ENCODE measurements at places on chromosomes 7 and 10. TPM values are rescaled to one million over a fixed set of nuclear protein-coding genes. Genes with fewer than 3 reads are reported as not detected.

The UCMA gene
- not detected for polyA plus RNA-seq

The CAMK1D gene
- polyA plus RNA-seq = 10.8 TPM

DNA sequence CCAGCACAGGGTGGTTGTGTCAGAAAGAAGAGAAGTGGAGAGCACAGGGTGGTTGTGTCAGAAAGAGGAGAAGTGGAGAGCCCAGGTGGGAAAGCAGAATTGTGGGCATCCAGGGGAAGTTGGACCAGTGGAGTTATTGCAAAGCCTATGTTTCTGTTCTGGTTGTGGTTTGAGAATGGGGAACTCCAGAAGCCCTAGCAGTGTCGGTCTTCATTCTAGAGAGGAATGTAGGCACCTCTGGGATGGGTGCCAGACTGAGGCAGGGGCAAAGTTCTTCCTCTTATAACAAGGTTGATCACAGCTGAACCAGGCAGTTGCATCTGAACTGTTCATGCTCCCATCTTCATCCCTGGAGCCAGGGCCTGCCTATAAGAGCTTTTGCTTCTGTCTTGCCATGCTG lies 954 bp downstream of the FSCN3 start:
- no peak for DNase-seq

DNA sequence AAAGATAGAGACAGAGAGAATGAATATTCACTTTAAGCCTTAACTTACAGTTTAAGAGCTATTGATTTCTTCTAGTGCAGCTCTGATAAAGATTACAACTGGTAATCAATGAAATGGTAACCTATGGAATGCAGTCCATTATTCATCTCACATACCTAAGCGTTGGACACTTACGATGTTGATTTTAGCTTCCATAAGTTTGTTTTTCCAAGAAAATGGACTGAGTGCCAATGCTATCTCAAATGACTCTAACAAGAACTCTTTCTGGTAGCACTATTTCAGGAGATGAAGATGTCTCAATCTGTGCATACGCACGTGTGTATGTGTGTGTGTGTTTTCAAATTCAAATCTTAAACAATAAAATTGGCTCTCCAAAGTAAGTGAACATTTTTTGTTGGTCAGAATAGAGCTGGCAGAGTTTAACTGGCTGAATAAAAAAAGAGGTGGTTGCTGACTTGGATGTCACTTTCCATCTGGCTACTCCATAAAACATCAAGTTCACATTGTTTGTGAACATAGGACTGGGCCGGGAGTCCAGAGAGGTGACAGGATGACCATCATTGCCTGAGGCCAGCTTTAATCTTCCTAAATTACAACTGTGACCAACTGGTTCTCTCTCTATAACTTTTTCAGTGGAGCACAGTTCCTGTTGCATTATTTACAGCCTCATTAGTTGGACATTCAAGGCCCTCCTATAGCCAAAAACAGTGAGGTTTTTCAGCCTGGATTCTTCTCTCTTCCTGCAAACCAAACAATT lies 106.9 kb upstream of the CSTF2T start:
- no peak for DNase-seq

- DNase-seq = no peak
These were observed 1136.8 kb upstream of the AUTS2 start for GRCh38 chr7:68461430-68461829.

GRCh38 chr7:149006345-149006725 lies 22.0 kb downstream of the PDIA4 start:
- DNase-seq = no peak

DNA sequence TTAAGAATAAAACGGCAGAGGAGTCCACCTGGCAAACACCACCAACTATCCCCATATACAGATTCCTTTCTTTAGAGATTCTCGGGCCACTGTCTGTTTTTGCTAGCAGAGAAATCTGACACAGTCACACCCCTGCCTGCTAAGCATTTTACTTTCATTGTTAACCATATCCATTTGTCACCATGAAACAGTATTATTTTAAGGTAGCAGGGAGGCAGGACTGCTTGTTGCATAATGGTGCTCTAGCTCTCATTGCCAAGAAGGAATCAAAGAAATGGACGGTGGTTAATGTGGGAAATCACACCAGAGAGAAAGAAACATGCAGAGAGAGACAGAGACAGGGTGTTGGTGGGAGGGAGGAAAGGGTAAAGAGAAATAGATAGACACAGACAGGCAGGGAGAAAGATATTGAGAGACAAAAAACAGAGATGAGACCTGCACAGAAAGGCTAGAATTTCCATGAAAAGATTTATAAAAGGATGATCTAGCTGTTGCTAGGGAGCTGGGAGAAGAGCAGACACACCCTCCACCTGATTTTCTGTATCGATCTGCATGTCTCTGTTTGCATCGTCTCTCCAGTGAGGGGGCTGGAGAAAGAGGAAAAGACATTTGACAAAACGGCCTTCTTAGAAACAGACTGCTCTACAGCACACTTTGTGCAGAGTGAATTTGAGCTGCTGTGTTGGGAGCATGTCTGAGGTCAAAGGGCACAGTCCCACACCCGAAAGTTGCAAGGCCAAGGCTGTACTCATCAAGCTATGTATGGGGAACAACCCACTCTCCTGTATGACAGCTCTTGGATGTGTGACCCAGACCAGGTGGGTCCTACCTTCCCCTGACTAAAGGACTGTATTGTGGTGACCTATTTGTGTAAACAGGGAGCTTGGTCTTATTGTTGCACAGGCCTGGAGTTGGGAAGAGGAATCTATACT lies 303.1 kb downstream of the FZD1 start:
- DNase-seq = no peak

DNA sequence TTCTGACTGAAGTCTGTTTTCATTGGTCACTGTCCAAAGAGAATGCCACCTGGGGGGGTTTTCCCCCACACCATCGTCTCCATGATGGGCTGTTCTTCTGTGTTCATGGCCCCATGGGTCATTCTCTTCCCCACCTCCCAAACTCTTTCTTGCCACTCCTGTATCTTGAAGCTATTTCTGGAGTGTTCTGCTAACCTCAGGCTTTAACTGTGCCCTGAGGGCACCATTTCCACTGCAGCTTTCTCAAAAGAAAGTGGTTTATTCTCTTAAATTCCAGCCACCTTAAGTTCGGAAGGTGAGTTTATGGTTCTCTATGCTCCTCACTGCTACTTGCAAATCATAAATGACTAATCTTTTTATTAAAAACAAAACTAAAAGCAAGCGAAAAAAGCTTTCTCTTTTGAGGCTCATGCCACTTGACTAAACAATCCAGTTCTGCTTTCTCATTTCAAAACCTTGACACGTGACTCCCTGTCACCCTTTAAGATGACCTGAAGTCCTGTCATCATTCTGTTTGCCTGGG lies 7.4 kb upstream of the APBB1IP start:
- no peak for DNase-seq

GRCh38 chr7:1934756-1935155 lies 264.7 kb downstream of the ELFN1 start:
- DNase-seq = no peak

DNA sequence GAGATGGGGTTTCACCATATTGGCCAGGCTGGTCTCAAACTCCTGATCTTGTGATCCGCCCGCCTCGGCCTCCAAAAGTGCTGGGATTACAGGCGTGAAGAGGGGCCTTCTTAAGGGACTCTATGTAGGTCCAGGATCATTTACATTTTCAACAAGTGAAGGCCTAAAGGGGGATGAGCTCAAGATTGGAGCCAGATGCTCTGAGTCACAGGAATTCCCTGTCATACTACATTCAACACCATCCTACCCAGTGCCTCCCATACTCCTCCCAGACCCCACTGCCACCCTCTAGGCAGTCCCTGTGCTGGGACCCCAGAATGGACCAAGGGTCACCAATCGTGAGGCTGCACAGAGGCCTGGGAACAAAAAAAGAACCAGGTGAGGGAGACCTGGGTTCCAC lies 29.9 kb downstream of the CYTH3 start:
- DNase-seq = no peak

DNA sequence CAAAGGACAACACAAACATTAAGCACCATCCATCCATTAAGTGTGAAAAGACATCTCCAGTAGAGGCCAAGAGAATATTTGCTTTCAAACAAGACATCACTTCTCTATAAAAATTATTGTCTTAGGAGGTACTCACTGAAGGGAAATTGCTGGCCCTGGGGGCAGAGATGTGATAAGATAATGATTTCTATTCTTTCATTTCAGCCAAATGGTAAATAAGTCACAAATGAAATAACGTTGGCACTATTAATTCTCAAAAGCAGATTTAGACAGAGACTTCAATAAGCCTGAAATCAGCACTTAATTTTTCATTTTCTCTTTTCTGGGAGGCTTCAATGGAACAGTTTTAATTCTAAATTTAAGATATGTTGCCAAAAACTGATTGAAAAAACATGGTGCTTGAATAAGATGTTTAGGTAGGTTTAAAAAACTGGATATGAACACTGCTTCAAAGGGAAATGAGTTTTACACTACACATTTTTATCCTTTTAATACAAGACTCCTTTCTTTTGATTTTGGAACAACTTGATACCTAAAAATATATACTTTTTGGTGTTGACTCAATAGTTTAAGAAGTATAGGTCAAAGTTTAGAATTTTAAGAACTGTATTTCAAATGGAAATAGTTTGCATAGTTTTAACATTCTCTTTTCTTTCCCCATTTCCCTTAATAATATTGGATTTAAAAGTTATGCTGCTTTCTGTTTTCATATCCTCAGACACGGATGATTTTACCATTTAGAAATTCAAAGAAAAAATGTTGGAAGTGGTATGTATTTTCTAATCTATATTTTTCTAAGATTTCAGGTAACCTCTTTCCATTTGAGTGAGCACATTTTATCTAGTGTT lies 204.0 kb downstream of the AHR start:
- DNase-seq = no peak

Measured in renal cortex interstitium (tissue), 15 donors.